ENCODE measurements at places on chromosomes 16 and 17.

DNA sequence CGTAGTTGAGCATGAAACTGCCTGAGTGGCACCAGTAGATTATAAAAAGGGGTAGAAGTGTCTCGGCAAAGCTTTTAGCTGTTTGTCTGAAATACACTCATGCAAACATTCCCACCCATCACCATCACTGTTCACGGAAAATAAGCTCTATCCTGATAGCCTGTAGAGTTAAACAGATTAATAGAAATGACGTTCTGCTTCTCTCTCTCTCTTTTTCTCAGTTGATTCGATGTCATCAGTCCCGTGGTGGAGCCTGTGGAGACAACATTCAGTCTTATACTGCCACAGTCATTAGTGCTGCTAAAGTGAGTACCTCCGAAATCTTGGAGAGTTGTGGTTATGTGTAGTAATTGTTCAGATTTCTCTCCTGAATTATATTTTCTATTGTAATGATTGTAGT lies 224.7 kb downstream of the BCAS3 start:
- no peak for DNase-seq

DNA sequence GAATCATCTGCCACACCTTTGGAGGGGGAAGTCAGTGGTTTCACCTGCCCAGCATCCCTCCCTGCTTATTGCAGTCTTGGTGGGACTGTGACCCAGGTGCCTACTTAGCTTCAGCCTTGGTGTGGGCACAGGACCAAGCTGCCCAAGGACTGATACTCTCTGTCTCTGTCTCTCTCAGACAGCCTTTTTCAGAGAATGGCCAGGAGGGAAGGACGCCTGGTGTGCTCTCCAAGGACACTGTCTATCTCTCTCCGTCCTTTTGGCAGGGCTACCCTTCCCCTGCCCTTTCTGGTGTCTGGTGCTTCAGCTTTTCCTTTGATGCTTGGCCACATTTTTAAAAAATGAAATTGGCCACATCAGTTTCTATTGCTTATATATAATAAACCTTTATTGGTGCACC lies 19.6 kb downstream of the PIK3R6 start:
- no peak for DNase-seq

GRCh38 chr17:68324114-68324513 lies 32.8 kb downstream of the ARSG start:
- no peak for DNase-seq

DNA sequence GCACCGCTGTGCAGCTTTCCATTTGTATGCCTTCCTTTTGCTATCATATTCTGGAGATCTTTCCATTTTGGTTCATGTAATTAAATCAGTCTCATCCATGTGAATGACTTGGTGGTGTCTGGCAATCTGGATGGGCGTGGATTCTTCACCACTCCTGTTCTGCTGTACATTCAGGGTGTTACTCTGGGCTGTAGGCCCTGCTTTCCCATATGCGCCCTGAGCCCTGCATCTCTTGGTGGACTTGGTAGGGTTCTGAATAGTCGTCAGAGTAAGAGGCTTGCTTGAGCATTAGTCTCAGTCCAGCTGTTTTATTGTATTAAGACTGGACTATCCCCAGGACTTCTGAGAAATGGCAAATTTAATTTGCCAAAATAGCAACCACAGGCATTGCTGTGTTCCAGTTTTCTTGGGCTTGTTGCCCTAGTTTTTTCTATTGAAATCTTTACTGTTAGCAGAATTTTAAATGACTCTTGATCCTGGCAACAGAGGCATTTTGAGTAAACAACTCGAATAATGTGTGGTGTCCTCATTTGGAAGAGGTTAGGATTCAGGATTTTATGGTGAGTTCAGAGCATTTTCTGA lies 14.9 kb downstream of the BANP start:
- no peak for DNase-seq

- no peak for DNase-seq
Measured at GRCh38 chr17:33561569-33562334, 268.7 kb upstream of the ASIC2 start.

All from NCI-H69 (cell line).